ENCODE measurements at places on chromosomes 3 and 15.

DNA sequence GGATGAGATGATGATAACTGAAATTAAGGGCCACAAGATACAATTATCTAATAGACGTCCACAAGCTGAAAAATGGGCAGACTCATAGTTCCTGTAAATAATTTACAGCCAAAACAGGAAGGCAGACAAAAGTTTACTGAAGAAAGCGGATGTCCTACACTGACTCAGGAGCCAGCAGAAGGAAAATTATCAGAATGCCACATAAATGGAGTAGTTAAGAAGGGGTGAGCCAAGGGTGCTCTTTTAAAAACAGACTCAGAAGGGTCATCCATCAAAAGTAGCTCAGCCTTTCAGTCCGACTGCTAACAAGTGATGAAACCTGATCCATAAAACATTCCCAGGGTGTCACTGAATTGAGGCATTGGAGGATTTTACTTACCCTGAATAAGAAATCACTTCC lies 39.8 kb downstream of the TUSC7 start:
- DNase-seq: no peak

DNA sequence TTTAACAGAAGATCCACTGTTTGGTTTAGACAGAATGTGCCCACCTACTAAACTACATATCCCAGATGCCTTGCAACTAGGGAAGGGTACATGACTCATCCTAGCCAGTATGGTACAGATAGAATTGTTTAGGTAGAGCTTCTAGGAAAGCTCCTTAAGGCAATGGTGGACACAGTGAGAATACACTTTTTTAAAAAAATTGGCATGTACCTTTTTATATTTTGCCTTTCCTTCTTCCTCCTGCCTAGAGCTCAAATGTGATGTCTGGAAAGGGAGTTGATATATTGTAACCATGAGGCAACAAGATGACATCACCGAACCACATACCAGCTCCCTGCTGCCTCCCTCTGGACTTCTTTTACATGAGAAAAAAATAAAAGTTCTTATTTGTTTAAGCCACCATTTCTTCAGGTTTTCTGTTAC lies 14.4 kb upstream of the C3orf80 start:
- DNase-seq: peak; percentile 24

DNA sequence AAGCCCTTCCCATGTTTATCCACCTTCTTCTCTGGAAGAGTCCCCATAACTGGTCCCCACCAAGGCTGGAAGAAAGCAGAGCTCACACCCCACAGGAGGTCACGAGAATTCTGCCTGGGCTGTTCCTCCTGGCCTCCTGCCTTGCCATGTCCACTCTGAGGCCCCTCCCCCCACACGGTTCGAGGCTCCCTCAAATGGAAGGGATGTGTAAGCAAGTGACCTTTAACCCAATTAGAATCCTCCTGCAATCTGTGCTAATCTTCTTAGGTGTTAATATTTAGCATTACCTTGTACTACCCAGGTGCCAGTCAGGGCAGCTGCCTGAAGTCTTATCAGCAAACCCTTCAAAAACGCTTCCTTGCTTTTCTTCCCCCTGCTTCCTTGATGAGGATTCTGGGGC lies 32.4 kb upstream of the DYNC1LI1 start:
- DNase-seq: no peak

GRCh38 chr3:111605493-111605892 lies 10.3 kb upstream of the ZBED2 start:
- no peak for DNase-seq

DNA sequence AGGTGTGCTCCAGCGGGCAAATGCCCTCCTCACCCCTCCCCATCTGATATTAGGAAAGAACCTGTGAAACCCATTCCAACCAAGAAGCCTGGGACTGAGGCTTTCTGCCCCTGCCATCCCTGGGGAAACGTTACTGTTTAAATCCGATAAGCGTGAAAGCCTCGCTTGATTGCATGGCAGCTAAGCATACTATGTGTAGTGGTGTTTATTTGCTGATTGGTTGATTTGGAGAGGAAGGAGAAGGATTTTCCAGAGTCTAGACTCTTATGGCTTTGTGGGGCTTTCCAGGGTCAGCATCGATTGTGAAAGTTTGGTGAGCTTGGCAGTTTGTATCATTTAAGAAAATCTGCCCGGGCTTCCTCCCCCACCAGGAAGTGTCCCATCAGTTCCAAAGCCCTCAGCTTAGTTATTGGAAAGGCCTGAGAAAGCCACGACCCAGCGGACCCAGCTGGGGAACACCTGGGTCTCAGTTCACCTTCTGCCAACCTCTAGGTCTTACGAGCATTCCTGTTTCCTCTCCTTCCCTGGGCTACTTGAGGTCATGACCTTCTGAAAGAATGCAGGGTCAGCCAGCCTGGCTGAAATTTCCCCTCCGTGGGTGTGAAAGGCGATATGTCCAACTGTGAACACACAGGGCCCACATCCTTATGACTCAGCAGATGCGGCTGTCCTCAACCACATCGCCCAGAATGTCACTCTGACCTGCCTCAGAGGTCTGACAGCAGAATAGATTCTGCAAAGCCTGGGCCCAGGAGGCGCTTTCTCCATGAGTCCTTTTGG lies 62.8 kb upstream of the HERC1 start:
- DNase-seq: peak; percentile 74

DNA sequence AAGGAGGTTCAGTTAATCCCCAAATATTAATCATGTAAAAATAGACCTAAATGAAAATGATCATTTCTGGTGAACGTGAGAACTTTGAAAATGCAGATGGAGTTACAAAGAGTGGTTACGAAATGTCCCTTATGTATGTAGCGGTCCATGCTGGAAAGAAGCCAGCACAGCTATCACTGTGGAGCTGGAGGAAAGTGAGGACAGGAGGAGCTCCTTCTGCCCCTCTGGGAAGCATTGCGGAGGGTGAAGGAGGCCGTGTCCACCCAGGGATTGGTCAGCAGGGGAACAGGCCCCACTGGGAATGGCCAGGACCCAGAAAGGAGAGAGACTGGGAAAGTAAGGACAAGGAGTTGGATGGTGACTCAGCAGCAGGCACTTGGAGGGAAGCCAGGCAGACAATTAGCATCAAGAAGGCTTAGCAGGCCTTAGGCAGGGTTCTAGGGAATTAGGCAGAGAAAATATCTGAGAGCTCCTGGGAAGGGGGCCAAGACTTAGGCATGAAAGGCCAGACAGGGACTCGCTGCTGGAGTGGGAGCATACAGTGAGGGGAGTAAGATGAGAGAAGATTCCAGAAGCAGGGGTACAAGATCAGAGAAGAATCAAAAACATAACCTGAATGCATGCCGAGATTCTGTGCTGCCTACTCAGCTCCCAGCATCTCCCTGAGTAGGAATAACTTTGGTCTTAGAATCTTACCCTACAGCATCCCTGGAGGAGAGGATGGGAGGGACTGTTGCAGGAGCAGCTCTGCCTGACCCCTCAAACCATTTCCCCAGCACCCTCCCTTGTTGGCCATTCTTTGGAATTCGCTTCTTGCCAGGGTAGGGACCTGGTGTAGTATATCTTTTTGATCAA lies 171.0 kb upstream of the UMPS start:
- DNase-seq: peak; percentile 83

GRCh38 chr3:157573780-157574378 lies 70.7 kb upstream of the VEPH1 start:
- no peak for DNase-seq

DNA sequence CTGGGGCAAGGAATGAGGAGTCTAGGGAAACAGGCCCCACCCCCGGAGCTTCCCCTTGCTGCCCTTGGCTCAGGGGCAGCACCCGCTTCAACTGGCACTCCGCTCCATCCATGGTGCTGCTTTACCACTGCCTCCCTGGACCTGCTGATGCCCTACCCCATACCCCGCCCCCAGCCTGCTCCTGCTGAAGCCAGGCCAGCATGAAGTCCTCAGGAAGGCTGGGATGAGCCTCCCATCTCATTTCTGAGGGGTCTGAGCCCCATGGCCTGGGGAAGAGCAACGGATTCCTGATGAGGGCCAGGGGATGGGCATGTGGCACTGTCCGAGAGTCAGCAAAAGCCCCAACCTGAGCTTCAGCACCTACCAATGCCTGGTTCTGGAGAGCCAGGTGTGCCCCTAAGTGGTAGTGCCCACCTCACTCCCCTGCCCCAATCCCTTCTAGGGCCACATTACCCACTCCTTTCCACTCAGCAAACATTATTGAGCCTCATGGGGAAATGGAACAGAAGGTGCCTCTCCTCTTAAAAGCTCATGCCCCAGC lies 21.0 kb downstream of the SEC61A1 start:
- DNase-seq: no peak

GRCh38 chr15:58864602-58865424 lies 68.7 kb downstream of the SLTM start:
- no peak for DNase-seq

Data from HTR-8/SVneo (cell line).